ENCODE measurements at places on chromosomes 13 and 19.

DNA sequence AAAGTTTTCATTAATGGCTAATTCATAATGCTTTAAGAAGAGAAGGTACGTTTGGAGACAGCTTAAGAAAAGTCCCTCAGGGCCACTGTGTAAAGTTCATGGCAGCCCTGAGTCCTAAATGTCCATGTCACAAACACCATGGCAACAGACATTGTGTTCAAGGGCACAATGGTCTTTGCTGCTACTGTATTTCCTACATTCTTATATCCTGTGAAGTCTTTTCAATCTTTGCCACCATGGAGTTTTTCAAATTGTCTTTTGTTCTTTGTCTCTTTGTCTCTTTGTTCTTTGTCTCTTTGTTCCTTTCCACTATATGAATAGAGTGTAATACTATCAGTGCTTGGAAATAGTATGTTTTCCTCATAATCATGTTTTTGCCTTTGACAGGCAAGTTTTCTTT lies 178.8 kb downstream of the VWA8 start:
- no peak for DNase-seq

- DNase-seq = no peak
Observed at GRCh38 chr13:93996481-93996880, 483.0 kb downstream of the DCT start.

DNA sequence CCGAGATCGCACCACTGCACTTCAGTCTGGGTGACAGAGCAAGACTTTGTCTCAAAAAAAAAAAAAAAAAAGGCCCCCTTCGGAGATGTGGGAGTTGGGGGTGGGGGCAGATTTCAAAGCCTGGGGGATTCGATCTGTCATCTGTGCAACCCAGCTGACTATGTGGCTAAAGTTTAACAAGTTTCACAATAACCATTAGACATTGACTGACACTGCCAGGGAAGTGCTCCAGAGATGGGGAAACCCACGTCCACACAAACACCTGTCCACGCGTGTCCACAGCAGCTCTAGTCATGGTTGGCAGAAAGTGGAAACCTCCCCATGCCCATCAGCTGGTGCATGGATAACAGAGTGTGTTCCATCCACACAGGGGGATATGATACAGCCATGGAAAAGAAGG lies 37.6 kb upstream of the HOMER3 start:
- no peak for DNase-seq

- no peak for DNase-seq
Observed at GRCh38 chr19:8323781-8324185, 2.5 kb downstream of the RPS28 start.

GRCh38 chr19:8204961-8205360 lies 4.2 kb upstream of the CERS4 start:
- DNase-seq = peak; percentile 84
